CD8-positive, alpha-beta T cell (primary cell): ENCODE measurements at places on chromosomes 12 and 14.

- no peak for DNase-seq
Measured at GRCh38 chr12:120599672-120600552, 18.7 kb upstream of the POP5 start.

GRCh38 chr12:94151582-94151981 is 3.2 kb downstream of the PLXNC1 start:
- no peak for DNase-seq

DNA sequence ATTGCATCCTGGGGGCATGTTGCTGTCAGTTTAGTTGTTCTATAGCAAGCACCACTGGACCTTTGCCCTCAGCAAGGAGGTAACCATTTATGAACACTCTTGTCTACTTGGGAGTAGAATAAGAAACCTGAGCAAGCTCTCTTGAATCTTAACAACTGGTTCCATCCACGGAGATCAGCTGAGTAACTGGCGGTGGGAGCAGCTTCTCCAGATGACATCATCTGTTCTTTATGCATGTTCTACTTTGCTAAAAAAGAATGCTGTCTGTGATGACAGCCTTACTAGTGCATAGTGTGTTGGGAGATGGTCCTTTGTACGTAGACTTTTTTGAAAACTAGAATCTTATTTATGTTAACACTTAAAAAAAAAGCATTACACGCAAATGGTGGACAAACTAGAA is 17.7 kb downstream of the SLC4A8 start:
- no peak for DNase-seq

DNA sequence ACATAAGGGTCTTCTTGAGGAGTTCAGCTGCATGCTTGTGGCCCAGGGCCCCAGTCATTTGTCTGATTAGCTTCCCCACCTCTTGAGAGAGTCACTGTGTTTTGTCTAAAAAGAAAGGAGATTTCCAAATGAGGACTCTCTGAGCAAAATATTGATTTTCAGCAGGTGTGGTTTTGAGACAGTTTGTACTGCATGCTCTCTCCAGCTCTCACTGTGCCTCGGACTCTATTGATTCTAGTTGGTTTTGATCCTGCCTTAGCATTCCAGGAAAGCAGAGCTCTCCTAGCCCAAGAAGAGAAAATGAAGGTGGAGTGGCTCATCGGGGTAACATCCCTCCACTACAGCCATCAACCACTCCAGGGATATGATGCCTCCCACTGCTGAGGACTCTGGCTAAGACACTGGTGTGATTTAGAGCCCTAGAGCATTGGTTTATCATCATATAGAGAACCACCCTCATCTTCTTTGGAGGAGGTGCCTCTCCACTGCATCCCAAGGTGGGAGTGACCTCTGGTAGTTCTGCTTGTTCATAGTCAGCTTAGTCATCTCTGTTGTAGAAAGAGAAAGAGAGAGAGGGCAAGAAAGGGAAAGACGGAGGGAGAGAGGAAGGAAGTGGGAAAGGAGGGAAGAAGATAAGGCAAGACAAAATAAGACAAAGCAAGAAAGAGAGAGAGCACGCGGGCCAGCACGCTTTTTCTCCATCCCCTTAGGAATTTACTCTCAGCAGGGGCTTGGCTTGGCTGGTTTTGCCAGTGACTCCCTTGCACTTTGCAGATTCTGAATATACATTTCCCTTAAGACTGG is 365.6 kb downstream of the DPF3 start:
- no peak for DNase-seq

DNA sequence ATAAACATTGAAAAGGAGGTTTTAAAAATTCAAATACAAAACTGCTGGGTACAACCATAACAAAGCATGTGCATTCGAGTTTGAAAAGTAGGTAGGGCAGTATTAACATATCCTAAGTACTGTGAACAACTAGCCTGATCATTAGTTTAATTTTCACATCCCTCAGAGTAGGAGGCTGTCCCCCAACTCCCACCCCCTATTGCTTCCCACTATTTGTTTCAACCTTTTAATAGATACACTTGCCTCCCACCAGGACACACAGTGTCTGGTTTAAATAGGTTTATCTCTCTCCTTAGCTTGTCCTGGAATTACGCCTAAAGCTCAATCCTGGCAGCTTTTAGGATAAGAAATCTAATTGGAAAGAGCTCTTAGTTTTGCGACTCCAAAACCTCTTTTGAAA is 2.1 kb downstream of the TAOK3 start:
- no peak for DNase-seq

- DNase-seq = no peak
Measured at GRCh38 chr12:89135976-89136634, 216.2 kb downstream of the DUSP6 start.

DNA sequence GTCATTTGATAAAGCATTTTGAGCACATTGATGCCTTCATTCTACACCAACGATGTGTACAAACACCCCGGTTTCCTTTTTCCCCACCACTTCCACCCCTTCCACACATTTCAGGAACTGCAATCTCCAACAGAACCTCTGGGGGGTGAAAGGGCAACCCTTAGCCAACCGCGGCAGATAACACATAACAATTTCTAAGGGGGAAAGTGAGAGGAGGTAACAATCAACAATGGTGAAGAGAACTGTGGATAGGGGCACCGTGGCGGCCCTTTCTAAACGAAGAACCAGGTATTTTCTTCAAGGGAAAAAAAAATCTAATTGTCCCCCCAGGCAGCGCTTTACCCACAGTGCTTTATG is 1.1 kb downstream of the KITLG start:
- DNase-seq = no peak

- DNase-seq = no peak
Measured at GRCh38 chr12:49335118-49335954, 1.7 kb downstream of the C1QL4 start.

GRCh38 chr14:76486251-76486743 is 110.4 kb downstream of the ESRRB start:
- DNase-seq = no peak

DNA sequence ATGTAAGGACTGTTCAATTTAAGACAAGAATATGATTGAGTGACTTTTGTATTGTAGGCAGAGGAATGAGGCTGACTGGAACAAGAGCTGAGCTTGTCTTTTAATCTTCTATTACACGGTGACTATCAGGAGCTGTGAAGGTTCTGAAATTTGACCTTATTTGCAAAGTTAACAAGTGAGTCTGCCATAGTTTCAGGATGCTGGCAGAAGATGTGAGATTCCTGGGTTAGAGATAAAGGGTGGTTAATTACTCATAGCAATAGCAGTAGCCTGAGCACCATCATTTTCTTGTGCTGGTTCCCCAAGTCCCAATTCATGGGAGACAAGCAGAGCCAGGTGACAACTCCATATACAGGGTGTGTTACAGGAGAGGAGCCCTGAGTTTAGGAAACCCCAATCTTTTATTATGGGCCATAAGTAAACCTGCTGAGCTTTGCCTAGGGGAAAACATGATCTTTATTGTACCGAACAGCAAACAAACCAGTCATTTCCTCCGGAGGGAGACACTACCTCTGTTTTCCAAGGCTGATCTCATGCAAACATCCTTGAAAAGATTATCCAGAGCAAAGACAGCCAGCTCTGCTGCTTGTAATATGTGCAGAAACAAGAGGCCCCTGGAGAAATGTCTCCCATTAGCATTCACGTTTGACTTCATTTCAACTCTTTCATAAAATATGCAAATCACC is 51.7 kb upstream of the DDX11 start:
- DNase-seq = no peak

DNA sequence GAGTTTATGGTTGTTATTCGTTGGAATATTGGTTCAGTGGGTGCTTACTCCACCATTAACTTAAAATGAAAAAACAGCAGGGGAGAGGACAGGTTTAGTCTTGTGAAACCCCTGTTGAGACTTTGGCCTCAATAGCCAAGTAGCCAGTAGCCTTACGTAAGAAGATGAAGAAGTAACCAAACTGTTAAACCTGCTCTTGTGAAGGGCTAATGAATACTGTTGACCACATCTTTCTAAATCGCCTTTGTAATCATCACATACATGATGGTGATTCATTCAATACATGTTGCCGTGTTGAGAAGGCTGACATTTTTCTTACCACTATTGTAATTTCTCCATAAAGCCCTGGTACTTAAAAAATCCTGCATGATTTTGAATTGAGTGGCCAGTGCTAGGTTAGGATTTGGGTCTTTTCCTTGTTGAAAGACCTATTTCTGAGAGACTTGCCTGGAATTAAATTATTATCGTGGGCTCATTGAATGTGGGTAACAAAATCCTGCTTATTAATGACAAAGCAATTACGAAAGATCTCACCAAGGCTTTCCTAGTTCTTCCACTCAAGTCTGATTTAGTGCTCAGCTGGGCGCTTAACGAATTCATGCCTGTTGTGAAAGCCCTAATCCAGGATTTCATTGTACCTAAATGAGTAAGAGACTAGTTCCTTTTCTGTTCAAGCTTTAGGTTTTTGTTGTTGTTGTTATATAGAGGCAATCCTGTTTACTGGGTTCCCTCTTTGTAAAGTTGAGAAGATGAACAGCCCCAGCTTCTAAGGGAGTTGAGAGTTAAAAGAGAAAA is 333.1 kb downstream of the FUT8 start:
- DNase-seq = no peak

DNA sequence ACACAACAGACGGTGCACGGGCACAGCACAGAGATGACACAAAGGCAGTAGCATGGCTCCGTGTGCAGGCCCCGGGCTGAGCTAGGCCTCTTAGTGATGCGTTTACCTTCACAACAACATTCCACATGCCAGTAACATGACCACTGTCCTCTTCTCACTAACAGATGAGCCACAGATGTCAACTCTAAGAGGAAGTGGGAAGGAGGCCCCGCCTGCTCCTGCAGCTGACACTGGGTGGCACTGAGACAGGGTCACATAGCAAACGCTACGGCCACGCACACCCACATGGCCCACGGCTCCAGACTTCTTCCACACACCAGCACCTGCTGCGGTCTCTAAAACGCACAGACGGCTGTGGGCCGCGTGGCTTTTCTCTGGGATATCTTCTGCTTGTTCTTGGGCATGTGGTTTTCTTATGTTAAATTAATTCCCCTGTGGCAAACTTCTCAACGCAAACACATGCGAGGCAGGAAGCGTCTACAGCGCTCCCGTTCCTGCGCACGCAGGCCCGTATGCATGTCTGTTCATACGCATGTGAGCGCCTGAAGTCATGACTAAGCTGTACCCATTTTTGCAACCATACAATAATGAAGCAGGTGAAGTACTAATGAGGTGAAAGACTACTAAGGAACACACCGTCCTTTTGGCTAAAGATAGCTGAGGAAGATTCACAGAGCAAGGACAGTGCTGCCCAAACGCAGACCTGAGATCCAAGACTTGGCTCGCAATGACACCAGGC is 26.8 kb downstream of the AMN start:
- peak; percentile 47 for DNase-seq

- DNase-seq = peak; percentile 24
Measured at GRCh38 chr14:89616852-89617341, 199.9 kb upstream of the FOXN3 start.

- DNase-seq = no peak
Measured at GRCh38 chr12:123384318-123384993, 524 bp downstream of the KMT5A start.

DNA sequence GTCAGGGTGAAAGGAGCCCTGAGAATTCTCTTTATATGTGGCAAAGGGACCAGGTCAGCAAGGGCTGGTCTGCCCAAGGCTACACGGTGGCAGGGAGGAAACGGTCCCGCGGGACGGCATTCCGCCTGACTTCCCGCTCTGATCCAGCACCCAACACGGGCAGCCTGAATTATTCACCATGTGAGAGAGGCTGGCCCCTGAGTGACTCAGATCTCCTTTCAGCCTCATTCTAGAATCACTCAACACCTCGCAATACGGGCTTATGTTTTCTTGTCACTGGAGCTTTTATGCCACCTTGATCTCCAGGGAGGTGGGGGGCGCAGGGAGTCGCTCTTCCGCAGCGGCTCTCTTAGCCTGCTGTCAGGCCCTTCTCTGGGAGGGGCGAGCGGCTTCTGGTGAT is 8.5 kb downstream of the LRTM2 start:
- no peak for DNase-seq

- no peak for DNase-seq
Measured at GRCh38 chr14:28754209-28754985, 12.2 kb upstream of the FOXG1 start.
